Activated naive CD4-positive, alpha-beta T cell (primary cell): ENCODE measurements at places on chromosomes 2 and 18.

DNA sequence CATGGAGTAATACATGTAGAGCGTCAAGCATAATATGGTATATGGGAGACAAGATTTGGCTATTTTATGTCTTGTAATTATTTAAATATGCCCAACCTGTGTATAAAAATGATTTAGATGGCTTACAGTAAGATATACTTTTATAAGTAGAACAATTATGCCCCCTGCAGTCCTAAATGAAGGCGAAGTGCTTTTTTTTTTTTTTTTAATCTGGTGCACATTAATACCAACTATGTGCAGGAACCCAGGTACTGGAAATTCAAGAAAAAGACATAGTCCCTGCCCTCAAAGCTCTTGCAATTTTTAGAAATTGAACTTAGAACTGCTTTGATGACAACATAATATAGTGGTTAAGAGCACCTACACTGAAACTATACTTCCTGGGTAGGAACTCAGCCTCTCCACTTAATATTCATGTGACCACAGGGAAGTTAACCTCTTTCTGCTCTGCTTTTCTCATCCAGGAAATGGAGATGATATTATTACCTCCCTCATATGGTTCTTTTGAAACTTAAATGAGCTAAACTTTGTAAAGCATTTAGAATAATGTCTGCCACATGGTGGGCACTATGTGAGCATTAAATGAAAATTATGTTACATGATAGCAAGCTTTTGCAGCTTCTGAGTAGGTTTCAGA is 38.1 kb downstream of the AFTPH start:
- no peak for DNase-seq

DNA sequence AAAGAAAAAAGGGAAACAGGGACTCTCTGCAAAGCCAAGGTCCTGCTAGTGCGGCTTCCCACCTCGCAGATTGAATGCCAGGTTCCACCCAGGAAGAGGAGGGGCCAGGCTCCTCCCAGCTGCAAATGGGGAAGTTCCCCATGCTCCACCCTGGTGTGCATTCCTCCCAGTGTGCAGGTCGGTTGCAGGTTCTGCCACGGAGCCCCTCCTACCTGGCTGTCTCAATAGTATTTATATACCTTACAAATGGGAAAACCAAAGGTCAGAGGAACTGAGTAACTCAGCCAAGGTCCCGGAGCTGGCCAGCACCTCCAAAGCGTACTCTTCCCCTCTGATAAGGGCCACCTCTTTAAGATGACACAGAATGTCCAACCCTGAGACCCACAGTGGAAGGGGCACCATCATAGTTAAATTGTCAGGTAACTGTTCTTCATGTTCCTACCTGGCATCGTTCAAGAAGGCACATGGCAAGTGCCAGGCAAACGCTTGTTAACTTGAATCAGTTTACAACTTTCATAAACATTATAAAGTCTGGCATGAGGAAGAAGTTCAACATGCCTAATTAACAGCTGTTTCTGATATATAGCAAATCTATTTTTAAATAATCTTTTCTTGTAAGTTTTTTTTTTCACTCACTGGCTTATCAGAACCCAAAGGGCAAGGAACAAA is 35.5 kb downstream of the POU3F3 start:
- DNase-seq, result no peak

DNA sequence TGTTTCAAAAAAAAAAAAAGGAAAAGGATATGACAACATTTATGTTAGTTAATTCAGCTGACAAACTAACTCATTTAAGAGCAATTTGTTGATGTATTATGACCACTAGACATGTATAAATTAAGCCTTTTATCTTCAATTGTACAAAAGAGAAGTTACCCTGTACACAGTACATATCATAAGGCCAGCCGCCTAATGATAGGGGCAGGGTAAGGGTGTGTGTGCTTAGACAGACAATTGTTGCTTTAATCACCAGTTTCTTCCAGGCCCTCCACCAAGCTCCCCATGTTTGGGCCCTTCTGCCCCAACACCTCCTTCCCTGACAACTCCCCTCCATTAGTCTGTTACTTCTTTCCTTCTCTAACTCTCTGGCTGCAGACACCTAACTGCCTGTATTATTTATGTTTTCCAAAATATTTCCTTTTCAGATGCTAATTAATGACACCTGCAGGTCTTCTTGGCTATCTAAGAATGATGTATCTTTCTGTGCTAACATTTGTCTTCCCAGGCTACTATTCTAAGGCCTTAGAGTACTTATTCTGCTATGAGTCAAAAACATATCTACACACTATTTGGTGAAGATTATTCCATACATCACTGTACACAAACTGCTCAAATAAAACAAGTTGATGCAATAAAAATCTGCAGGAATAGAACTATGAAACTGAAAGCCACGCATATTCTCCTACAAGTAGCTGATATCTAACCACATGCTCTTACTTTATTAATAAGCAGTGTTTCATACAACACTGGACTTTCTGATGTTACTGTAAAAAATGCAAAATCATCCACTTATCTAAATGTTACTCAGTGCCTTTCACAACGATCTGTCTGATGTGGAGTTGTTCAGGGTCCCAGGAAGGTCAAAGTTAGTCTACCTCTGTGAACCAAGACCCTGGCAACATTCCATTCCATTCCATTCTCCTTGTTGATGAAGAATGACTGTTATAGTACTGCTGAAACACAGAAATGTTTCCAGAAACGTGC is 26.4 kb downstream of the TMEM131 start:
- DNase-seq, result no peak

GRCh38 chr2:128416806-128417205 is 98.1 kb upstream of the HS6ST1 start:
- DNase-seq, result no peak

GRCh38 chr2:99140860-99141109 is 722 bp upstream of the C2orf15 start:
- no peak for DNase-seq

GRCh38 chr2:30382162-30382783 is 64.8 kb upstream of the LCLAT1 start:
- no peak for DNase-seq

DNA sequence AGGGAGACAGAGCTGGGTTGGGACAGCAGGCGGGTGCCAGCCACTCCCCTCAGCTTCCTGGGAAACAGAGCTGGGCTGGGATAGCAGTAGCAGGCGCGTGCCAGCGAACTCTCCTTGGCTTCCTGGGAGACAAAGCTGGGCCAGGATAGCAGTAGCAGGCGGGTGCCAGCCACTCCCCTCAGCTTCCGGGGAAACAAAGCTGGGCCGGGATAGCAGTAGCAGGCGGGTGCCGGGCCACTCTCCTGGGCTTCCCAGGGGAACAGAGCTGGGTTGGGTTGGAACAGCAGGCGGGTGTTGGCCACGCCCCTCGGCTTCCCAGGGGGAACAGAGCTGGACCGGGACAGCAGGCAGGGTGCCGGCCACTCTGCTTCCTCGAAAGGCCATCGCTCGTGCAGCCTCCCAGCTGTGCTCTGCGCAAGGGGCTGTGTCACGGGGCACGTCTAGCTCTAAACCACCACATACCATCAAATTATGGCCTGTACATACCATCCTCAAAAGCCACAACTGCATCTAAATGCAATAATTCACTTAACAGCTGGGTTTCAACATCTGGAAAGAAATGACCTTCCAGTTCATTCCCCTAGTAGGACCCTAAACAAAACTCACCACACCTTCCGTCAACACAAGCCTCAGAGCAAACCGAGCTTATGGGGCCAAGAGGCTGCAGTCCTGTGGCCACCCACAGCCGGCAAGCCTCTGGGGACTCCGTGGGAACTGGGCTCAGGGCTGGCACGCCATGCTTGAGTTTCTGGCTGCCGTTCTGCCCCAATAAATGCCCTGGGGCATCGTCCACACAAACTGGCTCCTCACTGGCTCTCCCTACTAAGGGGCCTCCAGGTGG is 228.3 kb downstream of the TWIST2 start:
- DNase-seq, result no peak

DNA sequence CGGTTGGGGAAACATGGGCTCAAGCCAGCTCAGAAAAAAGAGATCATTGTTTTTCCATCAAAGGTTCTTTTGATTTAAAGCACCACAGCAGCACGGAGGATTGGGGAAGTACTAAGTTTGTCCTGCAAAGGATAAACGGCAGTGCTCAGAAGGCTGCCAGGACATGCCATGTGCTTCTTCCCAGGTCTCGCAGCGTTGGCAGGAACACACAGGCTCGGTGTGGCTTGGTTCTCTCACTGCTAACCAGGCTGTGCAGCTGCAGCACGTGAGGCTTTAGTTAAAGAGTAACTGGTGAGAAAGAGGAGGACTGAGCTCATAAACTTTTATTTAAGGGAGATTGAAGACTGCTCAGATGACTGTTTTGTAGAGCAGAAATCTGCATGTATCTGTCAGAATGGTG is 264.3 kb downstream of the TSN start:
- DNase-seq, result no peak
